PC-3 (cell line): ENCODE measurements at places on chromosomes 3 and 15. TPM values are rescaled to one million over a fixed set of nuclear protein-coding genes. Genes with fewer than 3 reads are reported as not detected.
A peak's percentile ranks its signal among the peaks of the same experiment; 100 is the strongest.

- H3K27me3 ChIP-seq = no peaks in the 10 kb centered on the region
- H3K36me3 ChIP-seq = no peaks in the 10 kb centered on the region
- H3K4me3 ChIP-seq = no peak overlapping the region
- no peaks in the 10 kb centered on the region for H3K4me1 ChIP-seq
- no peak for DNase-seq
Observed at GRCh38 chr3:82067420-82067819, 306.0 kb upstream of the GBE1 start.

- no peak overlapping the region for H3K4me3 ChIP-seq
- peaks cover 33% of the 10 kb centered on the region for H3K4me1 ChIP-seq
- H3K27me3 ChIP-seq = no peaks in the 10 kb centered on the region
- no peak overlapping the region for H3K27ac ChIP-seq
- DNase-seq = no peak
- H3K36me3 ChIP-seq = no peaks in the 10 kb centered on the region
Observed at GRCh38 chr3:72630969-72631344, 217.3 kb downstream of the SHQ1 start.

DNA sequence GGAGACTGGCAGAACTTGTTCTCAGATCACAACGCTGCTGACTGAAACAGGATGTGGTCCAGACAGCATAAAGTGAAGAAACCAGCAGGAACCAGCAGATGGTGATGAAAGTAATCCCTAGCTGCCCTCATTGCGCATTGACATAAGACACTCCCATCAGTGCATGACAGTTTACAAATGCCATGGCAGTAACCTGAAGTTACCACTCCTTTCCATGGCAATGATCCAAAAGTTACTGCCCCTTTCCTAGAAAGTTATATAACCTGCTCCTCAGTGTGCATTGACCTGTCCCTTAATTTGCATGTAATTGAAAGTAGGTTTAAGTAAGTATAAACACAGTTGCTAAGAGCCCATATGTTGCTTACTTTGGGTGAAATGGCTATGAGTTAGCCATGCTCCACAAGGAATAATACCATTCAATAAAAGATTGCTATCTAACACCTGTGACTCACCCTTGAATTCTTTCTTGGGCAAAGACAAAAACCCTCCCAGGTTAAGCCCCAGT is 149.1 kb upstream of the CD96 start:
- H3K27me3 ChIP-seq = no peaks in the 10 kb centered on the region
- H3K27ac ChIP-seq = no peak overlapping the region
- DNase-seq = peak; percentile 55
- no peak overlapping the region for H3K4me3 ChIP-seq

DNA sequence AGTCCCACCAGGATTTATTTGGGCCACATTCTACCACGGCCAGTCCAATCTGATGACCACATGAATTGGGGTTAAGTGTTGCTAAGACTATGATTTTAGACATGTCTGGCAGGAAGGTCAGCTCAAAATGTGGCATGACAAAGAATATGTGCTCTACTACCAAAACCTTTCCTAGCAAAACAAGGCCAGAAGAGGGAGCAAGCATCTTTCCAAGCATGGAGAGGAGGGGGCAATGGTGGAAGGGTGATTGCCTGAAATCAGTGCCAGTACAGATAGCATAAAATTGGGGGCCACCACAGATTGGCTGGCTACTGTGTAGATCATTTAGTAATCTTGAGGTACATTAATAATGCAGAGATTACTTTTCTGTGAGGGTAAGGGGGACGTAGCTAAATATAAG is 43.2 kb downstream of the TMEM39A start:
- H3K4me1 ChIP-seq = no peaks in the 10 kb centered on the region
- H3K27me3 ChIP-seq = no peaks in the 10 kb centered on the region
- no peak overlapping the region for H3K4me3 ChIP-seq
- peak; percentile 41 for DNase-seq
- no peaks in the 10 kb centered on the region for H3K36me3 ChIP-seq
- H3K27ac ChIP-seq = no peak overlapping the region

GRCh38 chr3:135362889-135363288 is 567.8 kb downstream of the EPHB1 start:
- no peak for DNase-seq
- no peak overlapping the region for H3K27ac ChIP-seq
- H3K36me3 ChIP-seq = no peaks in the 10 kb centered on the region
- H3K4me3 ChIP-seq = no peak overlapping the region
- no peaks in the 10 kb centered on the region for H3K27me3 ChIP-seq
- no peaks in the 10 kb centered on the region for H3K4me1 ChIP-seq

- no peak overlapping the region for H3K27ac ChIP-seq
- H3K27me3 ChIP-seq = peaks cover 87% of the 10 kb centered on the region
- no peak overlapping the region for H3K4me3 ChIP-seq
- H3K4me1 ChIP-seq = no peaks in the 10 kb centered on the region
Observed at GRCh38 chr15:37740623-37741141, 193.8 kb upstream of the TMCO5A start.

GRCh38 chr3:193744822-193745684 is 152.0 kb downstream of the OPA1 start:
- no peaks in the 10 kb centered on the region for H3K36me3 ChIP-seq
- H3K27ac ChIP-seq = no peak overlapping the region
- H3K4me1 ChIP-seq = peaks cover 4% of the 10 kb centered on the region; the same call in 1 of the 2 replicates
- H3K4me3 ChIP-seq = no peak overlapping the region
- H3K27me3 ChIP-seq = no peaks in the 10 kb centered on the region

GRCh38 chr3:43390255-43390588 is 103.9 kb downstream of the SNRK start:
- no peaks in the 10 kb centered on the region for H3K36me3 ChIP-seq
- peak overlapping the region; percentile 31; the same call in 1 of the 2 replicates for H3K4me3 ChIP-seq
- H3K27me3 ChIP-seq = no peaks in the 10 kb centered on the region
- peak overlapping the region; percentile 96 for H3K27ac ChIP-seq

DNA sequence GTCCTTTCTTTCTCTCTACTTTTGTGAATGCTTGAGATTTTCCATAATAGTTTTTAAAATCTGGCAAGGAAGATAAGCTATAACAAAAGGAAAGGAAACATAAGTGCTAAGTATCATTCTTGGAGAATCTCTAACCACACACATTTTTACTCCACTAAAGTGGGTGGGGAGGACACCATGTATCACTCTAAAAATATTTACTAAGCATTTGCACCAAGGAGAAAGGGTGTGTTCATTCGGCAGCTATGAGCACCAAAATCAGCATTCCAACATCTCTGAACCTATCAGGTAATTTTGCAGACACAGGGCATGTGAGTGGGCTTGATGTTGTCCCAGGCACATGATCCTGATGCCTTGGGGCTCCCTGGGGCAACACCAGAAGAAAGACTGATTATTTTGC is 5.5 kb downstream of the B4GALT4 start:
- H3K4me1 ChIP-seq = peaks cover 25% of the 10 kb centered on the region
- no peaks in the 10 kb centered on the region for H3K27me3 ChIP-seq
- H3K36me3 ChIP-seq = peaks cover 39% of the 10 kb centered on the region
- peak; percentile 79 for DNase-seq
- peak overlapping the region; percentile 12; the same call in 1 of the 2 replicates for H3K4me3 ChIP-seq

- no peak overlapping the region for H3K4me3 ChIP-seq
- no peak for DNase-seq
- H3K27ac ChIP-seq = no peak overlapping the region
- no peaks in the 10 kb centered on the region for H3K36me3 ChIP-seq
Observed at GRCh38 chr15:22956978-22957260, 23.2 kb downstream of the CYFIP1 start.

DNA sequence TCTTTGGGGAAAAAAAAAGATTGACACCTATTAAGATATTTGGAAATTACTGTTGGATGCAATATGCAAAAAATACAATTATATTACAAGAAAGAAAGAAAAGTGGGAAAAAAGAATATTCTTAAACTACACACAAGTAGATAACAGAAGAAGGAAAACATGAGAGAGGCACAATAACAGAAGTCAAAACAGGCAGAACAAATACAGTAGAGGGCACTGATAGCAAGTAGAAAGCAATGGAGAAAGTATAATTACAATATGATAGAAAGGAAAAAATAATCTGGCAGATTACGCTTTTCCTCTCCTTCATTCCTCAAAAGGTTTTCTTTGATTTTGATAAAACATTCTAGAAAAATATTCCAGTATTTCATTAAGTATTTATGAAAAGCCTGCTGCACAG is 72.1 kb downstream of the ADAM10 start:
- H3K4me3 ChIP-seq = no peak overlapping the region
- H3K4me1 ChIP-seq = no peaks in the 10 kb centered on the region

DNA sequence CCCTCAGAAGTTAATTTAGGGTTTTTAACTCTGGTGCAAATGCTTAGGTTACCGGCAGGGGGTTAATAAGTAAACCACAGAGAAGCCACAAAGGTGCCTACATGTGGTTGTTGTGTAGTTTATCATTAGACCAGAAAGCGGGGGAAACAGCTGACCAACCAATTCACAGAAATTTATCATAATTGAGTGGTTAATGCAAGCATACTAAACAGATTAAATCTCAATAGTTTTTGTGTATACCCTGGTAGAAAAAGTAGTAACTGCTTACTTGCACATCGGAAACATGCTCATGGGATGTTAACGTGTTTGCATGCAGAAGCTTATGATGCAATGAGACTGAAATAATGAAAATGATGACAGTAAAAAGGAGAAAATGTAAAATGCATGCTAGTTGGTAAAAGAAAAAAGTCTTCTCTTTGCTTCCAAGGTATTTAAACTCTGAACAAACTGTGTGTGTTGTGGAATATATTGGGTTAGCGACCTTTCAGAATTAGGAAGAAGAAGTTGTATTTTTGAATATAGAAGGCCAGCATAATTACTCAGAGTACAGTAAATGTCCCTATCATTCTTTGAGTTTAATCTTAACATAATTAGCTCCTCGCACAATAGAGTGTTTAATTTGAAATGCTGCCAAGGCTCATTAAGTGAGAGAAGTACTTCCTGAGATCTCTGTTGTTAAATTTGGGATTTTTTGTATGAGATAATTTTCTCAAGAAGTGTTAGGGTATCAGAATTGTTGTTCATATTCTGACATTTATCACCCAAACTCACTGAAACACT is 316.2 kb downstream of the PTPRG start:
- H3K27me3 ChIP-seq = no peaks in the 10 kb centered on the region
- no peaks in the 10 kb centered on the region for H3K4me1 ChIP-seq
- H3K36me3 ChIP-seq = no peaks in the 10 kb centered on the region
- H3K27ac ChIP-seq = no peak overlapping the region
- H3K4me3 ChIP-seq = no peak overlapping the region

Gene FBXO40
- total RNA-seq = not detected in 2 replicates

Gene CORO2B
- 0.66 and 0.92 TPM in 2 replicates for total RNA-seq

Gene MOBP
- total RNA-seq = not detected in 2 replicates

Gene RYR3
- not detected in 2 replicates for total RNA-seq

Gene TRIM42
- total RNA-seq = not detected in 2 replicates

Gene SLC6A1
- not detected in 2 replicates for total RNA-seq
